ENCODE measurements at places on chromosomes 3 and 15.
A peak's percentile ranks its signal among the peaks of the same experiment; 100 is the strongest.

DNA sequence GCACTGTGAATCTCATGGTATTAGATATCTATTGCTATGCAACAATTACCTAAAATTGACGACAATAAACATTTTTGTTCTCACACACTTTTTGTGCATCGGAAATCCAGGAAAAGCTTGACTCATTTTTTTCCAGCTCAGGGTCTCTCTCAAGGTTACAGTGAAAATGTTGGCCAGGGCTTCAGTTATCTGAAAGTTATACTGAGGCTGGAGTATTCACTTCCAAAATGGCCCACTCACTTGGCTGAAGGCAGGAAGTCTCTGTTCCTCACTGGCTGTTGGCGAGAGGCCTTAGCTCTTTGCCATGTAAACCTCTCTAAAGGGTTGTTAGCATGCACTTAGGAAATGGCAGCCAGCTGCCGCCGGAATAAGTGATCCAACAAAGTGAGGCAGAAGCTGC lies 41.4 kb downstream of the OSTN start:
- DNase-seq, result no peak

GRCh38 chr3:100268156-100268555 lies 7.4 kb downstream of the TBC1D23 start:
- no peak for DNase-seq

GRCh38 chr3:128175768-128176167 lies 22.5 kb downstream of the EEFSEC start:
- DNase-seq, result no peak

- no peak for DNase-seq
Observed at GRCh38 chr15:39669661-39670060, 88.8 kb downstream of the THBS1 start.

GRCh38 chr3:13003608-13004007 lies 69.6 kb downstream of the IQSEC1 start:
- DNase-seq, result no peak

GRCh38 chr3:80213086-80213485 lies 445.3 kb upstream of the ROBO1 start:
- DNase-seq, result no peak

DNA sequence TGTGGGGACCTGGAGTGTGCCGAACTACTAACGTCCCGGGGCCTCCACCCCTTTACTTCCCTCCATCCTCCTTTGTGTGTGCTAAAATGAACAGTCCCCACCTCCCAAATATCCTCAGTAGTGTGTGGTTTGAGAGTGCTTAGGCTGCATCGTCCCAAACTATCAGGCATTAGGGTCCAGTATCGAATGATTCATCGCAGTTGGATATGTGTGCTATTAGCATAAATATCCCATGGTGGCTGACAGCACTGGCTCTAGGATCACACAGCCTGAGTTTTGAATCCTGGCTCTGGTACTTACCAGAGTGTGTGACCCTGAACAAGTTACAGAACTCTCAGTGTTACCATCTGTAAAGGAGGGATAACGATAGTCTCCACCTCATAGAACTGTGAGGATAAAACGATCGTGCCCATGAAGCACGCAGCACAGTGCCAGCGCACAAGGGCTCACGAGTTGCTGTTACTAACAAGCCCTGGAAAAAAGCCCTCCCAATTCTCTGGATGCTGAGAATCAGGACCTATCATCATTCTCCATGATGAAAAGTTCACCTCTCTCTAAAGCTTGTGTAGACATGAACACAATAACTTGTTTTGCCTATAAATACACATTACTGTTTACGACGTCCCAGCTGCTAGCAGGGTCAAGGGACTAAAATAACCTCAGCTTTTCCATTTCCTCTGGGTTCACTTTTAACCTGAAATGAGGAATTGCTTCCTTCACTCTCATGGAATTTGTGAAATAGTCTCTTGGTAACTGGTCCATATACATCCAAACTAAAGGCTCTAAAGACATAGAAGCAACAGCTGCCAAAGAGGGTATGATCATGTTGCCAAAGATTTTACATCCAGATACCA lies 51.0 kb downstream of the VGLL4 start:
- DNase-seq, result no peak

- peak; percentile 40 for DNase-seq
Observed at GRCh38 chr3:32176989-32177701, 61.3 kb upstream of the CMTM8 start.

Measured in T follicular helper cell (primary cell).